Smooth muscle cell of the brain vasculature (primary cell): ENCODE measurements at places on chromosomes 7 and 10.

- DNase-seq: peak; percentile 94
Observed at GRCh38 chr7:41886262-41886900, 183.5 kb upstream of the INHBA start.

DNA sequence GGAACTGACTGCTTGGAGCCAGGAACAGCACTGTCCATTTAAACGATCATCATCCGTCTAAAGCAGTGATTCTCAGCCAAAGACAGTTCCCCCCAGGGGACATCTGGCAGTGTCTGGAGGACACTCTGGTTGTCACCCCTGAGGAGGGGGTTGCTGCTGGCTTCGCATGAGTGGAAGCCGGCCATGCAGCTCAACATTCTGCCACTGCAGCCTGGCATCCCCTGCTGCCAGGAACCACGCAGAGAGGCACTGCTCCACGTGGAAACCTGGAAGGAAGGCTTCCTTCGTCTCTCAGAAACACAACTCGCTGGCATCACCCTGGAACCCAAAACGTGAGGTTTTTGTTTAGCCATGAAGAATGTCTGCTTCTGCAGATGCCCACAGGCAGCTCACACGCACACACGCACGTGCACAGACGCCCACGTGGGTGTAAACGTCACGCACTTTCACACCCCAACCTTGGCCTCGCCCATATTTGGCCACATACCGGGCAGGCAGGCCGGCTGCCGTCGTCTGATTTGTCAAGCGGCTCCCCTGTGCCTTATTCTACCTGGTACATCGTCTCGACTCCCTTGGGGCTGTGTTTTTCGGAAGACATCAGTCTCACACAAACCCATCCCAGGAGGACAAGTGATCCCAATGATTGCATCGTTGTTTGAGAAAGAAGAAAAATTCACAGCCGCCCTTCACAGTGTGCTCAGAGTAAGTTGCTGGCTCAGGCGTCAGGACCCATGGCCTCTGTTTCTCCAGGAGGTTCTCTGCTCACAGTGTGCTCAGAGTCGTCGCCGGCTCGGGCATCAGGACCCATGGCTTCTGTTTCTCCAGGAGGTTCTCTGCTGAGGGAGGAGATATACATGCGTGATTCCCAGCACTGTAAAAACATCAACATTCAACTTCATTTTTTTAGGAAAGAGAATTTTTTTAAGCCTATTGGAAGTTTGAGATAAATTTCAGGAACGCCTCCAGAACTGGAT lies 127.2 kb upstream of the PPP2R2D start:
- no peak for DNase-seq

DNA sequence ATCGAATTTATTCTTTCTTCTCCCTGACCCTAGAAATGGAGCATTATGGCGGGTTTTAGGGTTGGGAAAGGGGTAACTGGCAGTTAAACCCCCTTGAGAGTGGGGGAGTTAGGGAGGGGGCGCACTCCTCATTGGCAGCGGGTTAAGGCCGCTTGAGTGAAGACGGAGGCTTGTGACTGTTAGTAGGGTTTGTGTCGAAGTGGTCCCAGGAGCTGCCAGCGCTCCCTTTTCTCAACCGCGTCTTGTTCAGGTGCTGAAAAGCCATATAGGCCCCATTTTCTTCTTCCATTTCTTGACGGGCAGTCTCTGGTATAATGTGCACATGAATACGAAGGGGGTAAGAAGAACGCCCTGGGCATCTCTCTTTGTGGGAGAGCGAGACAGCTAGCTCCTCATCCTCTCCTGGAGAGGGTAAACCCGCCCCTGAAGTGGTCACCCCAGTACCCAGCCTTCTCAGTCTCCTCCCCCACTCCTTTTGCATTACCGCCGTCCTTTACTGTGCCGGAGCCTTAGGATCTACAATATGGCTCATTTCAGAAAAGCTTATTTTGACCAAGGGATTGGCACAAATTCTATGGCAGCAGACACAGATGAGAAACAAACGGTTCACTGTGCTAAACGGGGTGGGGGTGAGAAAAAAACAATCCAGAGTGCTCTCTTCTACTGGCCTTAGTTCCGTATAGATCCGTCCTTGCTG lies 836 bp downstream of the KMT2E start:
- DNase-seq: no peak

- peak; percentile 47 for DNase-seq
Observed at GRCh38 chr7:42091461-42092291, 145.3 kb downstream of the GLI3 start.

DNA sequence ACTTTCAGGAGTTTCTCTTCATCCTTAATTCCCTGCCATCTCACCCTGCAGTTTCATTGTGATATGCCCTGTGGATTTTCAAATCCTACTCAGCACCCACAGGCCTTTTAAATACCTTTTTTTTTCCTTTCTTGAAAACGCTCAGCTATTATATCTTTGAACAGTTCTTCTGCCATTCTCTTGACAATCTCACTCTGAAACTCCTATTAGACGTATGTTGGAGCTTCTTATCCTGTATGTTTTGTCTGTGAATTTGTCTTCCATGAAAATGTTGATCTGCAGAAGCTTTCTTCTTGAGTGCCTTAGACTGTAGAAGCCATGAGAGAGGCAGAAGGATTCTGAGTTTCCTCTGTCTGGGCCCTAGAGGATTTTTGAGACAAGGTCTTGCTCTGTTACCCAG lies 18.9 kb upstream of the YAE1 start:
- DNase-seq: no peak

- DNase-seq: no peak
Observed at GRCh38 chr10:60789340-60789739, 11.1 kb downstream of the CDK1 start.

- DNase-seq: no peak
Observed at GRCh38 chr10:18455086-18455884, 196.1 kb downstream of the NSUN6 start.

GRCh38 chr7:81430150-81430549 lies 339.7 kb downstream of the HGF start:
- no peak for DNase-seq

DNA sequence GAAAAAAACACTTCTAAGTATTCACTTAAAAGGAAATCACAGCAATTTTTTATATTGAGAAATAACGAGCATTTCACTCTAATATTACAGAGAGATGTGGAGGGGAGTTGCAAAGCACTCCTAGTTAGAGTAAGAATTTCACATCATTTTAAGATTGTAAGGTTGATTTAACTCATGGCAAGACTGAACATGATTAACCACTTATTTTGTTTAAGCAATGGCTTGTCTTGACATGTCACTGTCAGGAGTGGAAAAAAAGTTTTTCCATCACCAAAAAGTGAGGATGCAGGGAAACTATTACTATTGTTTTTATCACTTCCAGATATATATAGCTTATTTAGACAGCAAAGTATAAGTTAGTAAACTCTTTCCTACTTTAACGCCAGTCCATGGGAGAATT lies 27.1 kb downstream of the CD36 start:
- DNase-seq: no peak

DNA sequence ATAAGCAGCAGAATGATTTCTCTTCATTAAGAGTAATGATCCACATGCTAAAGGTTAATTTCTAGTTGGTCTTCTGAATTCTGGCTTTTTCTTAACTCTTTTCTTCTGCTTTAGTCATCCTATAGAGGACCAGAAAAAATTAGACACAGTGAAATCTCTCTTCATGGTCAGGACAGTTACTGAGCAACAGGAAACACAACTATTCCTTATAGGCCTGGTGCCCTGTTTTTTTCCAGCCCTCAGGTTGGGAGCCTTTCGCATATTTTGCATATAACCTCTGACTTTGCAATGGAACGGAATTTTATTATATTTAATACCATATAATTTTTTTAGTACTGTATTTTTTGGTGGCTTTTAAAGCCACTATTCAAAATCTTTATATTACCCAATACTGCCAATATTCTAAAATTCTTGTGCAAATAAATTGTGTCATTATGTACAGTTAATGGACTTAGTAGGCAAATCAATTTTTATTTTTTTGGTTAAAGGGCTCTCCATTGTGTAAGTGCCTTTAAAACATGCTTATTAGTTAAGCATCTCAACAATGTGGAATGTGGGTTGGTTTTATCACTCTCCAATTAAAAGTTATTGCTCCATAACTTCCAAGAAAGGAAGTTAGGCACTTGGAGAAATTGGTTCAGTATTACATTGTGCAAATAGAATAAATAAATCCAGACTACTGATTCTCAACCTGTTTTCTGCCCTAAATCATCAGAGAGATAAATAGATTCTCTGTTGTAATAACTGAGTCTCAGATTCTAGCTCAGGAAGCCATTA lies 22.5 kb downstream of the ARL4A start:
- DNase-seq: no peak

- no peak for DNase-seq
Observed at GRCh38 chr10:844552-844951, 87.0 kb downstream of the LARP4B start.

DNA sequence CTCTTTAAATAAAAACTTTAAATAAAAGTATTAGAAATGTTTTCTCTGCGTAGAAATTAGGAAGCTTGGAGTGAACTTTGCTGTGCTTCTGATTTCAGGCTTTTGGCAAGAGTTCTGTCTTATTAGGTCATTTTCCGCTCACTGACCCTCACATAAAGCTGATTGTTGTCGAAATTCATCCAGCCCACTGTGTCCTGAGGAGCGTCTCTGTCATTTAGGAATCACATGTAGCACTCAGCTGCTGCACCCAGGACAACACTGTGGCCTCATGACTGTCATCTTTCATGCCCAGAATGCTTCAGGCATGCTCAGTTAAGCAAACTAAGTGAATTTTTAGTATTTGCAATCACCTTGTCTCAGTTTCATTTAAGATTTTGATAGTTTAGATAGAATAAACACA lies 57.8 kb upstream of the MSRB2 start:
- no peak for DNase-seq

GRCh38 chr10:114953047-114953446 lies 15.1 kb downstream of the TRUB1 start:
- DNase-seq: no peak

DNA sequence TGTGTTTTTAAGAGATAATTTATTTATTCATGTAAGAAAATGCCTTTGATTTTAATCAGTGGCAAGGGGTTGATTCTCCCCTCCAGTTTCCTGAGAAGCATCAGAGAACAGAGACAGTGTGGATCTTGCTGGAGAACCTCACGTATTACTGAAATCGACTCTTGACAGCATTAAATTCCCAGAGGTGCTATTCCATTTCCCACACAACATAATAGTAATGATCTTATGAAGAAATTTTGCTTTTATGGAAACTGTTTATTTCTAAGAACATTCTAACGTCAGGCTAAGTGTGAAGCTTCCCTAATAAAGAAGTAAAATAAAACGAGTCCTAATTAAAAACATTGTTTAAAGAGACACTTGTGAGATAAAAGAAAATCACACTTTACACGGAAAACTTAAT lies 293.1 kb upstream of the NRP1 start:
- no peak for DNase-seq

DNA sequence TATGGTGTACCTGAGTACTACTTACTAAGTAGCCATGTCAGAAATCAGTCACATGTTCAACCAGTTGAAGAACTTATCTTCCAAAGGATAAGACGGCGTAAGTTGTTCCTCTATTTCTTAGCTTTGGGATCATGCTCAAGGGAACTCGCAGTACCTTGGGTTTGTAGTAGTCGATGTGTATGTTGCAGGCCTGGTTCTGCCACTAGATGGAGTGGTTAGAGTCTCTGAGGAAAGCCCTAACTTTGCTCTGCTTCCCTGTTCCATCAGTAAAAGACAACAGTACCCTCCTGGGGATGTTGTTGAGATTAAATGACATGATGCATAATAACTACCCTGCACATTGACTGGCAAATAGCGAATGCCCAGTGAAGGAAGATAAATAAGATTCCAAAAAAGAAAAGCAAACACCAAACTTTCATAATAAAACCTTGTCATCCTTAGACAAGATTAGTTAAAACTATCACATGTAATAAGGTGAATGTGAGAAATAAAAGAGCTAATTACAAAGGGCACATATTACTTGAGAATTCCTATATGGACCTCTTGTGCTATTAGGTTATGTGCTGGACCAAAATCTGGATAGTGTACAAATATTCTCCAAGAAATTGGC lies 165.9 kb downstream of the ABCA13 start:
- no peak for DNase-seq

DNA sequence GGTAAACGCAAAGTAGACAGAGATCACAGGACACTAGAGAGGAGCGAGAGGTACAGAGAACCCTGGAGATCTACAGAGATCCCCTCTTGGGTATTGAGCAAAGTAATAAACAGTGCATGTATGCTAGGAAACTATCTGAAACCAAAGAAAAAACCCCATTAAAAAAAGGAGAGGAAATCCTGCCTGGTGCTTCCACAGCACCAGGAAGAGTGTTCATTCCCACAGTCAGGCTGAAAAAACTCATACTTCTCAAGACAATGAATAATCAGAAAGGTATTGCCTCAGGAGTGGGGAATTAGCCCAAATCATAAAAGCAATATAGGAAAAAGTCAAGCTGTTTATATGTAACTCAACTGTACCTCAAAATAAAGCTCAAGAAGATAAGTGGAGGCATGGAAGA lies 59.1 kb downstream of the ANKRD26 start:
- no peak for DNase-seq

GRCh38 chr10:23362879-23363792 lies 18.5 kb upstream of the C10orf67 start:
- DNase-seq: no peak

DNA sequence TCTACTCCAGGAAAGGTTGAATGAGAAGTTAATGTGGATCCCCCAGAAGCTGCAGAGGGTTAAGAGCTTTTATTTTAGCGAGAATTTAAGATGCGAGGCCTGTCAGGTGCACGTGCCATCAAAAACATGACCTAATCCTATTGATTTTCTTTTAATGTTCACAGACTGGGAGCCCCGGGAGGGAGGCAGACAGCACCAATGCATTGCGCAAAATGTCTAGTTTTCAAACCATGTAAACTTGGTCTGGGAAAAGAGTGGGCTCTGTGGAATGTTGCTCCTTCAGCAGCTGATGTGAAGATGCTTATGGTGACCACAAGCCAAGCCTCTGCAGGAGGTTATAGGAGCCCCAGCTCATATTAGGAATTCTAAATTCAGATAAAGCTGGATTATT lies 172.0 kb upstream of the ITGB1 start:
- no peak for DNase-seq

DNA sequence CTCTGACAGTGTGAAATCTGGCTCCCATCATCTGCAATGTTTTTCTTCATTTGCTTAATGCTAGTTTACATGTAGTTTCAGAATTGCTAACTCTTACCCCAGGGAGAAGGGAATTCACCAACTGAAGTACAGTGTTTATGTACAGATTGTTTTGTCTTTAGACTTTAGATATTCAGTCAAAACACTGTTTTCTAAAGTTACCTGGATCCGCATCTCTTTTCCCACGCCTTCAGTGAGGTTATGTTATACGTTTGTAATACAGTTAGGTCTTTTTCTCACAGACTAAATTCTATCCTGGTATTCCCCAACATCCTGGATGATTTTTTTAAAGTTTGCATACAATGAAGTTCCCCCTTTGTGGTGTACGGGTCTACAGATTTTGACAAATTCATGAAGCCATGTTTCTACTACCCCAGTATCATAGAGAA lies 3.2 kb upstream of the LYZL1 start:
- DNase-seq: no peak
